Ureter (tissue), 1 donor: ENCODE measurements at places on chromosomes 7 and 10. TPM values are rescaled to one million over a fixed set of nuclear protein-coding genes. Genes with fewer than 3 reads are reported as not detected.

The BAIAP2L1 gene
- total RNA-seq, result 36.5 TPM

- DNase-seq, result no peak
Observed at GRCh38 chr7:95205665-95206225, 118.6 kb downstream of the PON1 start.

- no peak for DNase-seq
Observed at GRCh38 chr7:144133307-144133706, 10.3 kb downstream of the OR2A14 start.

The TRIM8 gene
- total RNA-seq, result 137 TPM

DNA sequence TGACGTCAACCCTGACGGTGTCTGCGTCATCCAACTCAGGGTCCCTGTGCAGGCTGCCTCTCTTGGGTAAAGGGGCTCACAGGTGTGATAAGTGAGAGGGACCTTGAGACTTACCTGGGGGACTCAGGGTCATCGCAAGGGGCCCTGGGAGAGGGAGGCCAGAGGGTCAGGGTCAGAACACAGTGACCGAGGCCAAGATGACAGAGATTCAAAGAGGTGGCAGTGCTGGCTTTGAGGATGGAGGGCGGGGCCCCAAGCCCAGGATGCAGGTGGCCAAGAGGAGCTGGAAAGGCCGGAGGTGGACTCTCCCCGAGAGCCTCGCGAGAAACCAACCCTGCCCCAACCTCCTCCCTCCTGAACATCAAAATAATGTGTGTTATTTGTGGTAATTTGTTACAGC, 165.2 kb upstream of the PPP2R2D start:
- peak; percentile 34 for DNase-seq
